COR-L47 (cell line): ENCODE measurements at places on chromosomes 1 and 21.

- no peak for DNase-seq
Observed at GRCh38 chr21:38424305-38425019, 73.8 kb downstream of the ERG start.

- no peak for DNase-seq
Observed at GRCh38 chr1:51009381-51009780, 39.3 kb downstream of the CDKN2C start.

DNA sequence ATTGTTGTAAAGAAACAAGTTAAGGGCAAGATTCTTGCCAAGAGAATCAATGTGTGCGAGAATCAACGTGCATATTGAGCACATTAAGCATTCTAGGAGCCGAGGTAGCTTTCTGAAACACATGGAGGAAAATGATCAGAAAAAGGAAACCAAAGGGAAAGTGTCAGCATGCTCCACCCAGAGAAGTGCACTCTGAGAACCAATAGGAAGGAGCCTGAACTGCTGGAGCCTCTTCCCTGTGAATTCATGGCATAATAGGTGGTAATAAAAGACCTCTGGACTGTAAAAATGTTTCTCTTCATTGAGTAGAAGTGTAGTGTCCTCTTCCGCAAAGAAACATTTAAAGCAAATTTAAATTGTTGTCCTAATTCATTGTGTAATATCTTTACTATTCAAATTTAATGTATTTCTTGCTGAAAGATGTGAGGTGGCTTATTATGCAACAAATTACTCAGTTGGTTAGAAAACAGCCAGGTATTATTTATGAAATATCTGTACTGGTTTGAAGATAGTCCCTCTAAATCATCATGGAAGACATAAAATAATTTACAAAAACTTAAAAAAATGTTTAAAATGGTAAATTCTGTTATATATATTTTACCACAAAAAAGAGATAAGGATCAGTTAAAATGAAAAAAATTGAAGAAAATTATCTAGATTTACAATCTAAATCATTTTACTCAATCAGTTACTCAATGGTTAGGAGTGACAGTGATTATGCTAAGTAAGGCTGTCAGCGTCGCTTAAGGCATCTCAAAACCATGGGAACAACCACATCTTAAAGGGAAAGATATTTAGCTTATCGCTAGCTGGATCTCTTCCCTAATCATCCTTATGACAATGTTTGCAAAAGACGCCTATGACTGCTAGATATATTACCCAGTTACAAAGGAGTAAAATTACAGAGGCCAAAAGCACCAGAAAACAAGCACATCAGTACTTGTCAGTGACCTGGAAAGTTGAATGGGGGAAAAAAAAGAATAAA, 31.3 kb downstream of the NVL start:
- no peak for DNase-seq

DNA sequence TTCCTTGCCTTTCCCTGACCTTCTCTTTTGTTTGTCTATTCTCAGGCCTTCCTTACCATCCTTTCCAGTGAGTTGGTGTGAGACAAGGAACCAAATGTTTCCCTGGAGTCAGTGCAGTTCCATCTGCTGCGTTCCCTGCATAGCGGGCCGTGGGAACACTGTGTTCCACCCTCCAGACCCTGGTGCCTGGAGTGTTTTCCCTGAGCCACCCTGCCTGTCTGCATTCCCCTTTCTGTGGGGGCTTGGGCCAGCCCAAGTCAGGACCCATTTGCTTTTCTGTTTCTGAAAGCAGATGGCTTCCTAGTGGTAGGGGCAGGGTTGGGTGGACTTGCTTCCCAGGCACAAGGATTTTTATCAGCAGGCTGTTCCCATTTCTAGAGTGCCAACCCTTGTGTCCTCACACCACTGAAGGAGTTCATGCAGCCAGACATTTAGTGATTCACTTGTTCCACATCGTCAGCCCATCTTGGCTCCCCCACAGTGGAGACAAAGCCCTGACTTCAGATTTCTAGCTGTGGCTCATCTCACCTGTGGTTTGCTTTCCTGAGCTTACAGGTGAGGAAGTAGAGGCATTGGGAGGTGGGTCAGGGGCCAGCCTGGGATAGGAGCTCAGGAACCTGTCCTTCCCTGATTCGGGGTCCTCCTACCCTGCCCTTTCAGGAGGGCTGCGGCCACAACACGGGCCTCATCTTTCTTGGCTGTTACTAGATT, 14.1 kb upstream of the MYOG start:
- no peak for DNase-seq
